ENCODE measurements at places on chromosomes 5 and 9.

- DNase-seq: no peak
These were observed 43.5 kb downstream of the SLC12A7 start for GRCh38 chr5:1068204-1068894.

DNA sequence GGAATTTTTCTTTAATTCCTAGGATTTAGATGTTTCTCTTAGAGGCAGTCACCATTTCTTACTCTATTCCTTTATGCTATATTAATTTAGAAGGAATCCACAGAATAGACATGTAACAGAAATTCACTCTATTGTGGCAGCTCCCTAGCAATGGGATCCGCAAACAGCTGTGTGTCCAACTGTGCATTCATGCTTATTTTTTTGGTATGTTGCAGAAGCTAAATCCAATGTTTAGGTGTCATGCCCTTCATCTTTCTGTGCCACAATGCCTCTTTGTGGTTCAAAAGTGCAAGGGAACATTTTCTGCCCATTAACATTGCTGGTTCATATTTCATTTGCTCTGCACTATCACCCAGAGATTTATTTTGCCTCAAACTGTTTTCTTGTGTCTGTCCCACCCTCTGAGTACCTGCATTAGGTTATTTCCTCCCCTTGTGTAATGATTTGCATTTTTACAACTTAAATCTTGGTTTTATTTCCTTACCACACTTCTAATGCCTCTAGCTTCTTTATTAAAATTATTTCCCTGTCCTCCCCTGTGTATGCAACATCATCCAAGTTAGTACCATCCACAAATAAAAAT lies 816.5 kb downstream of the EFNA5 start:
- no peak for DNase-seq

DNA sequence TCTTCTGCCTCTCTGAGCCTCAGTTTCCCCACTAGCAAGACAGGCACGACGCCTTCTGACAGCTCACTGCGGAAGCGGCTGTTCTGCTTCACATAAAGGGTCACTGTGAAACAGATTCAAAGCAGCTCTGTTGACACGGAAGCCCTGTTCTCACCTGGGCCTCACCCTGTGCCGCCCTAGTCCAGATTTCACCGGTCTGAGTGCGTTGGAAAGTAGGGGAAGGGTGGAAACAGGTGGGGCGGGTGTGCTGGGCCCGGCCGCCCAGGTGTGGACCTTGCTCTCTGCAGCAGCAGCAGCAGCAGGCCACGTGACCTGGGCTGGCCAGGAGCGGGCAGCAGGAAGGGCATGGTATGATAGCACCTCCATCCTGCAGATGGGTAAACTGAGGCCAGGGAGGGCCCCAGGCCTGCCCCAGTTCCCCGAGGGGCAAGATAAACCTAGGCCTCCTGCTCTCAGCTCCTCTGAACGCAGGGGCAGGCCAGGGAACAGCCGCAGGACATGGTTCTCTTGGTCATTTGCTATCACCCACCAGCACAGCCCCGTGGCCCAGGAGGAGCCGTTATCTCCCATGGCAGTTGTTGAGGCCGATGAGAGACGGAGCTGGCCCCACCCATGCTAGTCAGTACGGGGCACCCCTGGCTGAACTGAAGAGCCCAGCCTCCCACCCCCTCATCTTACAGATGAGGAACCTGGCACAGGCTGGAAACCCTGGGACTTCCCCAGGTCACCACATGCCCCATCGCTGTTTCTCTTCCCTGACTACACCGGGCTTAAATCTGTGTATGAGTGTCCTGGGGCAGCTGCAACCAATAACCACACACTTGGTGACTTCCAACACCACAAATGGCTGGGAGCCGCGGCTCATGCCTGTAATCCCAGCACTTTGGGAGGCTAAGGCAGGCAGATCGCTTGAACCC lies 12.1 kb downstream of the PTGES2 start:
- no peak for DNase-seq

- DNase-seq: no peak
These were observed 93.7 kb downstream of the FBXO38 start for GRCh38 chr5:148477429-148477828.

DNA sequence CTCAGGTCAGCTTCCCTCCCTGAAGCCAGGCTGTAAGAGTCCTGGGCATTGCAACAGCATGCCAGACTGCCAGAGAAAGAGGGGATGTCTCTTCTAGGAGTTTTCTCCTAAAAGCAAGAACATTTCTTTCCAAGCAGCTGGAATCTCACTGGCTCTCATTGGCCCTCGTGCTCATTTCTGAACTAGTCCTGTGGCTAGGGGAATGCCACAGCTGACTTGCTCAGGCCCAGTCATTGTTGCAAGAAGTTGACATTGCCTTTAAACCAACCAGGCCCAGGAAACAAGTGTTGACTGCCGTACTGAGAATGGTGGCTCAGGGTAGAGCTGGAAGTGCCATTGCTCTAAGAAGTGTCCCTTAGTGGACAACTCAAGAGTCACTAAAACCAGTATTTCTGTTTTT lies 15.0 kb upstream of the CEP120 start:
- DNase-seq: no peak

- peak; percentile 90 for DNase-seq
These were observed 45.9 kb upstream of the PJA2 start for GRCh38 chr5:109455598-109456096.

GRCh38 chr9:7293091-7293490 lies 506.5 kb downstream of the DMAC1 start:
- DNase-seq: no peak

DNA sequence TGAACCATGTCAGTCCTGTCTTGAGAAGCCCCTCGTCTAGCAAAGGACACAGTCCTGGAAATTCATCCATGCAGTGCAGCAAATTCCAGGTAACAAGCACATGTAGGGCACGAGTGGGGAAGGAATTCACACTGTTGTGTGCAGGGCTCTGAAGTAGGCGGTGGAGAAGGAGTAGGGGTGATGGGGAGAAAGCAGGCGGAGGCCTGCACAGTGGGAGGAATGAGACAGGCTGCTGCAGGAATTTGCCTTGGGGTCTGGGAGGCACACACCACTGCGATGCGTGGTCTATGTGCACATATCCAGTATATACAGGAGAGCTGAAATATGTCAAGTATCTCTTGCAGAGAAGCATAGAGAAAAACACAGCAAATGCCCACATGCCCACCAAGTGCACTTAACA lies 249.2 kb upstream of the IRX2 start:
- no peak for DNase-seq
